ENCODE measurements at places on chromosomes 12 and 14.

GRCh38 chr12:29428633-29429032 is 47.7 kb upstream of the ERGIC2 start:
- no peak for DNase-seq

GRCh38 chr12:57983146-57983857 is 41.9 kb downstream of the ATP23 start:
- no peak for DNase-seq

GRCh38 chr12:69679119-69679518 is 20.0 kb downstream of the BEST3 start:
- no peak for DNase-seq

GRCh38 chr12:88398031-88398430 is 182.2 kb downstream of the KITLG start:
- DNase-seq, result no peak
